ENCODE measurements at places on chromosomes 2 and 18.

- DNase-seq, result no peak
Observed at GRCh38 chr18:51072586-51073313, 42.7 kb downstream of the SMAD4 start.

- DNase-seq, result no peak
Observed at GRCh38 chr18:77099485-77100370, 32.9 kb downstream of the MBP start.

GRCh38 chr2:203647579-203647978 lies 58.9 kb upstream of the CD28 start:
- no peak for DNase-seq

GRCh38 chr2:163748420-163748819 lies 12.6 kb upstream of the FIGN start:
- no peak for DNase-seq

GRCh38 chr18:2994603-2995432 lies 18.1 kb downstream of the LPIN2 start:
- DNase-seq, result peak; percentile 66

DNA sequence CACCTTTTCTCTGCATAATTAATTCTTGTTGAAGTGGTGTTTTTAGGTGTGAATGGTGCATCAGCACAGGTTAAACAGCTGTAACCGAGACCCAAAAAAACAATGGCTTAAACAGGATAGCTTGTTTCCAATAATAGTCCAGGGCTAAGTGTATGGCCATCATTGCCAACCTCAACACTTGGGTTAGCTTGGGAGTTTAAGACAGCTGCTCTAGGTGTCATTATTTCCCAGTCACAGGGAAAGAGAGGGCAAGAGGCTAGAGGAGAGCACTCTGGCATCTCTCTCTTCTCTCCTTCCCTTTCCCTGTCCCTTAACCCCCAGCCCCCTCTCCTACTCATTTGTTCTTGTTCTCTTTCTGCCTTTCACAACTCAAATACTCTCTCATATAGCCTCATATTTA lies 21.1 kb downstream of the BIRC6 start:
- no peak for DNase-seq

GRCh38 chr18:34991561-34991960 lies 49.7 kb upstream of the MAPRE2 start:
- DNase-seq, result no peak

- peak; percentile 27 for DNase-seq
Observed at GRCh38 chr2:7835693-7836680, 845.9 kb upstream of the ID2 start.
